ENCODE measurements at places on chromosomes 1 and 21. TPM values are rescaled to one million over a fixed set of nuclear protein-coding genes. Genes with fewer than 3 reads are reported as not detected.

- DNase-seq: no peak
Measured at GRCh38 chr1:233281711-233282581, 13.6 kb downstream of the PCNX2 start.

- no peak for DNase-seq
Measured at GRCh38 chr1:198725090-198725489, 86.2 kb downstream of the PTPRC start.

Gene FCRL5
- not detected for polyA plus RNA-seq

Gene C1orf74
- polyA plus RNA-seq: 2.7 TPM

DNA sequence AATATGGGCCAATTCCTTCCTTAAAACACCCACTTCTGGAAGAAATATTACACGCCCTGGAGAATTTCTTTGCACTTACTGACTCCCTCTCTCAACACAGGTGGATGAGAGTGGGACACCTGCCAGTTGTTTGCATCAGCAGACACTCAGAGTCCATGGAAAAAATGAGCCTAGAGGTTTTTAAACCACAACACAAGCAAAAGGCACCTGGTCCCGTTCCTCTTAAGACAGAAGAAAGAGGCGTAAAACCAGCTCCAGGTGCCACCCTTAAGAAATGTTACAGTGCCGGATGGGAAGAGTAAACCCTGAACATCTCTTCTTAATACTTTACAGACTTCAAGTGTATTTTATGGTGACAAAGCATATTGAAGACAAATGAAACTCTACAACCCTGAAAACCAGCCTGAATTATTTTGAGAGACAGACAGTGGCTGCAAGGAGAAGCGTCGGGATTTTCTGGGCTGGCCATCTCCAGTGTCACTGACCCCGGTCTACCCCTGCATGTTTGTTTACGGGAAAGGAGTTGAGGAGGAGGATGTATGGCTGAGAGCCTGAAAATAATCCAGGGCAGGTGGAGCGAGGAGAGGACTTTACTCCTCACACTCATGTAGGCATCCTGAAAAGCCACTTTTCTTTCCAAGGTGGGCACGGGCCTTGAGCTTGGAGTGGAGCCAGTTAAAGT is 7.8 kb upstream of the RIPK4 start:
- DNase-seq: no peak

Gene RGSL1
- polyA plus RNA-seq: not detected

Gene CHIA
- not detected for polyA plus RNA-seq

DNA sequence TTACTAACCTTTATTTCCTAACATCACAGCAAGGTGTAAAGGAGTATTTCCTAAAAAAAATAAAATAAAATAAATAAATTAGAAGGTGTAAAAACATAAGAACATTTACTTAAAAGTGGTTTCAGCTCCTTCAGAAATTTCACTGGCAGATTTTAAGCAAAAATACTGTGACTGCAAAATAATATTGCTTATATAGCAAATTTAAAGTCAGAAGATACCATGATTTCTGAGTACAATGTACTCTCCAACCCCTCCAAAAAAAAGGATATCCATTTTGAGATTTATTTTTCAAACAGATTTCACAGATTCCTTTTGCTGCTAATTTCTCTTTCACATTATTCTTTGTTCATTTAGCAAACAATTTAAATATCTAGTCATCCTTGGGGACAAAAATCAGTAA is 18.5 kb downstream of the ANKRD13C start:
- no peak for DNase-seq

Gene LYPLAL1
- polyA plus RNA-seq: 43.9 TPM

GRCh38 chr1:96971849-96972602 is 250.4 kb downstream of the PTBP2 start:
- DNase-seq: no peak

Gene GSTM1
- 89.9 TPM for polyA plus RNA-seq

- no peak for DNase-seq
Measured at GRCh38 chr1:173555651-173556305, 47.1 kb downstream of the SLC9C2 start.

Gene PLA2G2C
- not detected for polyA plus RNA-seq

GRCh38 chr1:204157962-204158361 is 6.1 kb upstream of the ETNK2 start:
- no peak for DNase-seq

GRCh38 chr1:64478594-64479470 is 8.9 kb downstream of the CACHD1 start:
- DNase-seq: no peak

DNA sequence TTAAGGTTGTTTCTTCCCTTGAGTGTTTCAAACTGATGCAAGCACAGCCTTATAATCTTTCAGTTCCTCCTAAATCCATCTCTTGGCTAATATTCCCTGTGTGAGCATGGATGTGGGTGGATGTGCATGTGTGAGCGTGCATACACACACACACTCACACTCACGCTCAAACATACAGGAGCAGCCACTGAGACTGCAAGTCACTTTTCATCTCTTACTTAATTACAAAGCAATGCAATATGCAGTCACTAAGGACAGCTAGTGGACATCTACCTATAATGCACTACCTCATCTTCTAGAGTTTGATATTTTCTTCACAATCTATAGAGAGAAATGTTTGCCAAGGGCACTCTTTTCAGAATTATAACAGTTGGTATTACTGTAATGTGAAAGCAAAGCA is 1.4 kb downstream of the ESRRG start:
- DNase-seq: no peak

GRCh38 chr1:203366476-203366875 is 15.6 kb upstream of the FMOD start:
- no peak for DNase-seq

- no peak for DNase-seq
Measured at GRCh38 chr1:200211157-200211556, 183.6 kb downstream of the NR5A2 start.

Gene TCHHL1
- polyA plus RNA-seq: not detected

Gene RNF186
- not detected for polyA plus RNA-seq

DNA sequence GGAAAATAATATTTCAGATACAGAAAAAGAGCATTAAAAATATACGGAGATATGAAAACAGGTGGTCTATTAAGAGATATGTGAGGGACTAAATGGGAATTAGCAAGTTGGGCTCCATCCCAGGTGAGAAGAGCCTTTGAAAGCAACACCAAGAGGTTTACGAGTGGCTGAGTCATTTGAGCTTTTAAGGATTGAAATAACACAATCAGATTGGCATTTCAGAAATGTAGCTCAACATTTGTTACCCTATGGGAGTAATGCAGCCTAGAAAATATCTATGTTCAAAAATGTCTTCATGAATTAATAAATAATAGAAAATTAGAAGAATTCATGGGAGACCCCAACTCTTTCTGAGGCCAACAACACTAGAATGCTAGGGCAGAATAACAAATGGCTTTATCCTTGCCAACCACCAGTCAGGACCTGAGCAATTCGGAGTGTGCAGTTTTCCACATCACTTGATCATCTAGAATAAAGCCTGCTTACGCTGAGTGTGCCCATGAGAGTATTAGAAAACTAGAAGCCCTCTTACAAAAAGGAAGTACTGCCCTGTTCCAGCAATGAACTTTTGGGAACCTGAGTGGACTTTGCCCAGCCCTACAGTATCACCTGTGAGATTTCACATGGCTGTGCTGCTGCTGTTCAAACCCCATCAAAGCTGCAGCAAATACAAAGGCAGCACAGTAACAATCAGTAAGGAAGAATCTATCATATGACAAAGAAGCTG is 538.0 kb upstream of the CAMK1G start:
- DNase-seq: no peak

GRCh38 chr1:75870951-75871350 is 61.3 kb downstream of the ASB17 start:
- DNase-seq: no peak

GRCh38 chr1:58586271-58586670 is 9.2 kb upstream of the TACSTD2 start:
- no peak for DNase-seq

DNA sequence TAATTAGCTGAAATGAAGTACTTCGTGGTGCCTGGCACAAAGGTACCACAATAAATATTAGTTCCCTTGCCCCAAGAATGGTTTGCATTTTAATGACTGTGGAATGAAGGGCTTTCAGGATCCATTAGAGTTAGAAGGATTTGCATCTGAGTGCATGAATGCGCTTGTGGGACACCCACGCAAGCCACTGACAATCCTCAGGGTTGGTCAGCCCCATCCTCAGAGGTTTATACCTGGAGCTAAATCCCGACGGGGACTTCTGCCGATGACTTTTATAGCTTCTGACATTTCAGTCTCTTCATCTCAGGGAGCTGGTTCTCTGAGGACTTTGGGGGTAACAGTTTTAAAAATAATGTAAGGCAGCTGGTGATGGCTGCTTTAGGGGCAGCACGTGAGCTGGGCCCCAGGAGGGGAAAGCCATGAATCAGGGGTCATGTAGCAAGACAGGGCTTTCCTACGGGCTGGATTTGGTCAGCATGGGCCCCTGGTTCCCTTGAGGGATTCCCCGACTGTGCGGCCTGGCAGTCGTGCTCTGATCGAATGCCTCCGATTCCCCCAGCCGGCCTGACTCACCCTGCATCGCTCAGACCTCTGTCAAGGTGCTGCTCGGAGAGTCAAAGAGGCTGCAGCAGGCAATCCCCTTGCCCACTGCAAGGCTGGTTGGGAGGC is 20.8 kb upstream of the IL10 start:
- no peak for DNase-seq

DNA sequence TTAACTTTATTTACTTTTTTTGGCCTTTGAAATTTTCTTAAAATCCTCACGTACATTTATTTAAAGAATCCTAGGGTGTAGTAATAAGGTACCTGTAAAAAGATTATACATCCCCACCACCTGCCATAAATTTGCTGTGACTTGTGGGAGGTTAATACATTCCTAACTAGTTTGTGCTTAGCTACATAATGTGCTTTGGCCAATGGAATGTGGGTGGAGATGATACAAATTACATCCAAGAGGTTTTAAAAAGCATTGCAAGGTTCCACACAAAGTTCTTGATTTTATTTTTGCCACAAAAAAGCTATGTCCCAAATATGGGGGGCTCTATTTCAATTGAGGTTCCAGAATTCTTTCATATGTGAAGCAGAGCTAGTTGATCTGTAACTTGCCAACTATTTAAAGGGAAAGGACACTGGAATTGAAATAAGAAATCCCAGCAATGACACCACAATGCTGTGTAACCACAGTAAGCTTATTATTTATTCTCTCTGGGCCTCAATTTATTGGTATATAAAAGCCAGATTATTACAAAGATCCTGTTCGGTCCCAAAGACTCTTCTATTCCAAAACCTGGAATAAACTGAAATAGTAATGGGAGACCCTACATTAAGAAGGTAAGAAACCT is 15.7 kb downstream of the ASPM start:
- DNase-seq: no peak

Gene OR2L8
- not detected for polyA plus RNA-seq

Gene CFHR3
- polyA plus RNA-seq: not detected

DNA sequence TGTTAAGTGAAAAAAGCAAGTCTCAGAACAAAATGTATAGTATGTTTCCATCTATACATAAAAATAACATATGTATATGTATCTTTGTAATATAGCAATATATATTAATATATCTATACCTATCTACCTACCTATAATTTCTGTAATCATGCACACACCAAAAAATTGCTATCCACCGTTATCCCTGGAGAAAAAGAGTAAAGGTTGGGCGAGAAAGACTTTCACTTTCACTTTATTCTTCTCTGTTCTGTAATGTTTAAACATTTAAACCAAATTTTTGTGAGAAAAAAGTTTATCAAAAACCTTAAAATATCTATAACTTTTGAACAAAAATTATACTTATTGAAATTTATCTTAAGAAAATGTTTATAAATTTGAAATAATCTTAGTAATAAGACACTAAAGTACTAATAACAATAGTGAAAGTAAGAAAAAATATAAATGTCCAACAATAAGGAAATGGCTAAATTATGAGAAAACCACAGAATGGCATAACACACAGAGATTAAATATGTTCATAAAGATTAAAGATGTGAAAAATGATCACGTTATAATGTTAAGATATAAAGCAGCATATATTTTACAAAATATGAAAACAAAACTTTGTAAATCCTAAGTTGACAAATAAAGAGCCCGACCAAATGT is 74.0 kb upstream of the LRRC53 start:
- no peak for DNase-seq

Gene RIMKLA
- 1.1 TPM for polyA plus RNA-seq

DNA sequence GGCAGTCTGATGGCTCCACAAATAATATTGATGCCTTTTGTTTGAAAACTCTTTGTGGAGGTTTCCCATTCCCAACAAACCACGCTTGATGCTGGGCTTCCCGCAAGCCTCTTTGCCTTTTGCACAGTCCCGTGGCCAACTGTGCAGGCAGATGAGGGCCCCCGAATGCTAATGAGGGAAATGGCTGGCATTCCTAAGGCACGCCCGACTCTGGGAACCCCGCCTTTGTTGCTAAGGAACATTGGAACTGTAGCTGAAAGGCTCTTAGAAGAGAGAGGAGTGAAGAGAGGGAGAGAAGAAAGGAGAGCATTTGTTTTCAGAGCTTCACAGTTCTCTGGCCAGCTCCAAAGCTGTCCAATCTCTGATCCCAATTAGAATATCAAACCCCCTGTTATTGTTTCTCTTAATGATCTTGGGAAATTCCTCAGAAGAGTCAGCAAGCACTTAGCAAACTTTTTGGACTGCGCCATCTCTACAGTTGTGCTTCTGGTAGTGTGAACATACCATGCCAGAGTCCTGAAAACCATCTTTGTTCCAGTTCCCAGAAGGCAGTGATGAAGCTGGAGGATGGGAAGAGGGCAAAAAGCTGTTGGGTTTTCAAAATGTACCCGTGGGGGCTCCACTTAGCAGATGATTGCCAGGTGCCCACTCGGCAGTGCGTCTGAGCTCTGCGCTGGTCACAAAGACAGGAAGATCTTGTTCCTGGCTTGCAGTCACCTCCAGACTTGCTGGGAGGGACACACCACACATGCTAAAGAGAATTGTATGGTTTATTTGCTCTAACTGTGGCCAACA is 60.1 kb upstream of the CYP2J2 start:
- no peak for DNase-seq

GRCh38 chr1:39105061-39105840 is 79.1 kb downstream of the NDUFS5 start:
- DNase-seq: no peak

DNA sequence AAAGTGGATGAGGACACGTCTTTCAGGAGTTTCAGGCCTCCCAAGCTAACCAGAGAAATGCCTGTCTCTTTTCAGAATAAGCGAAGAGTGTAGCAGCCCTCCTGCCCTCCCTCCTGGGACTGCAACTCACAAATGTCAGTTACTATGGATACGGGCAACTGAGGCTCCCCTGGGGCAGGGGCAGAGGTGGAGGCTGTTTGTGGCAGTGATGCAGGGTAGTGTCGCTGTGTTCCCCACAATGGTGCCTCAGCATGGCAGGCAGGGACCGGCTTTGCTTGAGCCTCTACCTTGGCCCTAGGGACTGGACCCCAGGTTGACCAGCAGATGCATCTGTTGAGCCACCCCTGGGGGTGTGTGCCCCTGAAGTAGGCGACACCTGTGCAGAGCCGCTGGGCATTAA is 10.2 kb downstream of the NFASC start:
- no peak for DNase-seq

GRCh38 chr1:23664837-23665795 is 26.5 kb upstream of the RPL11 start:
- DNase-seq: no peak

Gene MSH4
- polyA plus RNA-seq: 0.82 TPM

All from muscle of arm (tissue), 14 donors.